ENCODE measurements at places on chromosomes 7 and 10. TPM values are rescaled to one million over a fixed set of nuclear protein-coding genes. Genes with fewer than 3 reads are reported as not detected.

DNA sequence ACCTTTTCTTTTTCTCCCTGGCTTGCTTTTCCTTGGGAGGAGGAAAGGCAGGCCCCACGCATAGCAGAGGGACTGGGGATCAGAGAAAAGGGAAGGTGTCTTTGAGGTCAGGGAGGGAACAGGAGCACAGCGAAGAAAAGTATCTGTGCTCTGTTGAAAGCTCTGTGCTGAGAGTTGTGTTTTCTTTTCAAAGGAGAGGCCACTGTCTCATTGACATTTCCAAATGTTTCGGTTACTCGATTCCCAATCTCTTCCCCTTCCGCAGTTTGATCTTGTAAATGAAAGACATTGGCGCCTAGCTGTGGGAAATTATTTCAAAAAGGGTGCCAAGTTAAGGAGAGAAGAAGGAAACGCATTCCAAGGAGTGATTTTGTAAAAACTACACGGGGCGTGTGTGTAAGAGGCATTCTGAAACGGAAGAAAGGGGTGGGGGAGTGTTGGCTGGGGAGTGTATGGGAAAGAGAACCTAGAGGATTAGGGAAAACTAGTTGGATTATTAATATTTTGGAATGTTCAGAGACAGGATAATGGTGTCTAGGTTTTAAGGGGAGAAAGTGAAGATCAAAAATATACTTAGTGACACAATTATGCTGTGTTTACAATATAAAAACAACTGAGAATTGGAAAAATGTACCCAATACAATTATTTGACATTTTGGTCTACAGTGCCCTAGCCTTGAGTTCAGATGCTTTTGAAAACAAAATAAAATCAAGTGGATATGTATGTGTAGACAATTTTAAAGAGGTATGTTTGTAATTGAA is 708 bp downstream of the KLHDC10 start:
- DNase-seq: no peak

- DNase-seq: no peak
Measured at GRCh38 chr10:36640626-36641025, 484.8 kb upstream of the ANKRD30A start.

DNA sequence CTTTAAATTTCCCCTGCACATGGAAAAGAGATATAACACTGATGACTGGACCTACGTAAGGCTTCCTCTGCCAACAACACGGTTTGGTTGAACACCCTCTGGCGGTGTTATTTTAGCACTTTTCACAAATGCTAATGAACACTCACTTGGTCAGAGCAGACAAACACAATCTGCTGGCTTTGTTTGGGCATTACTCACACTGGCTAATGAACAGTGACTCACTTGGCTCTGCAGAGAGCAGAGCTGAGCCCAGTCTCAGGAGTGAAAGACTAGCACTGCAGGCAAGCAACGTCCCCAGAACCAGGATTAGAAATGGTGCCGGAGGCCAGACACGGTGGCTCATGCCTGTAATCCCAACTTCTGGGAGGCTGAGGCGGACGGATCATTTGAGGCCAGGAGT is 430.8 kb downstream of the PLXNA4 start:
- DNase-seq: no peak

DNA sequence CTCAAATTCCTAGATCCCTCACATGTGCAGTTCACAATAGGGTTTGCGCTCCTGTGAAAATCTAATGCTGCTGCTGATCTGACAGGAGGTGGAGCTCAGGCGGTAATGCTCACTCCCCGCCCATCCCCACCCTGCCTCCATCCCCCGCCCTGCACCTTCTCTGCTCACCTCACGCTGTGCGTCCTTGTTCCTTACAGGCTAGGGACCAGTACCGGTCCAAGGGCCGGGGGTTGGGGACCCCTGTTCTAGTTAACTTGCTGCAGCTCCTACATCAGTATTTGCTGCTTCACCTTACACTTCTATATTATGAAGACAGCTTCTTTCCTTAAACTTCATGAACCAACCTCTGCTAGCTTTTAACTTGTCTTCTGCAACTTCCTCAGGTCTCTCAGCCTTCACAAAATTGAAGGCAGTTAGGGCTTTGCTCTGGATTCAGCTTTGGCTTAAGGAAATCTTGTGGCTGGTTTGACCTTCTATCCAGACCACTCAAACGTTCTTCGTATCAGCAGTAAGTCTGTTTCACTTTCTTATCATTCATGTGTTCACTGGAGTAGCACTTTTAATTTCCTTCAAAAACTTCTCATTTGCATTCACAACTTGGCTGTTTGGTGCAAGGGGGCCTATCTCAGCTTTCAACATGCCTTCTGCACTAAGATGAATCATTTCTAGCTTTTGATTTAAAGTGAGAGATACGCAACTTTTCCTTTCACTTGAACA is 1.7 kb upstream of the TNKS2 start:
- no peak for DNase-seq

- no peak for DNase-seq
Measured at GRCh38 chr7:40297741-40298311, 163.0 kb downstream of the SUGCT start.

DNA sequence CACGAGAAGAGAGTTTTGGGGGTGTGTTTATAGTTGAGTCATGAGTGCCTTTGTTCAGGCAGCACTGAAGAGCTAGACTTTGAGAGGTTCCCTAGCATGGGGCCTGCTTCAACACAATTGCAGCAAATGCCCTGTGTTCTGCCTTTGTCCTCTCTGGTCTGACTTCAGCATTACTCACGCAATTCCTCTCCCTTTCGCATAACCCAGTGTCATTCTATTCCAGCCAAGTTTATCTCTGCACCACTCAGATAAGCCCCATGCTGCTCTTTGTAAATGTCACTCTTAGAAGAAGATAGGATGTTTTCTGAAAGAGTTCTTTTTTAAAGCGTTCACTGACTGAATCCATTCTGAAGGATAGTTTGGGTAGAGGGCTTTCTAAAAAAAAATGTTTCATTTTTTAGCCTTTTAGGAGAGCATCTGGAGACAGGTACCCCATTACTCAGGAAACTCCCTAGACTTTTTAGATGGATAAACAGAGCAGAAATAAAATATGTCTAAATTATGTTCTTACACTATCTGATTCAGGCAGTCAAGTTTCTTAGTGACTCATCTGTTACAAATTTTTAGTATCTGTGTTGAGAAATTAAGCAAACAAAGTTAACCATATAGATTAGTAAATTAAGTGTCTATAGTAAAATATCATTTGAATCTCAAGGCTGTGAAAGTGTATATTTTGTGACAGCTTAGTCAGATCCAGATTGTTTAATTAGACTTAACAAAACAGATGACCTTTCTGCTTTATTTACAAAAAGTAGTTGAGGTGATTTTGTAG is 318.5 kb downstream of the GPR158 start:
- DNase-seq: no peak

Gene VWDE
- total RNA-seq: not detected

Gene C10orf67
- total RNA-seq: not detected

Gene CRYGN
- under 0.01 TPM for total RNA-seq

Gene ABCB4
- 1.4 TPM for total RNA-seq

Gene VAX1
- total RNA-seq: not detected

Gene PDZD7
- 0.33 TPM for total RNA-seq

Gene TAS2R3
- total RNA-seq: not detected

Gene CC2D2B
- 1.6 TPM for total RNA-seq

All from esophagus muscularis mucosa (tissue), 4 donors.